H1 (cell line): ENCODE measurements at places on chromosomes 11 and 22.
A peak's percentile ranks its signal among the peaks of the same experiment; 100 is the strongest.

DNA sequence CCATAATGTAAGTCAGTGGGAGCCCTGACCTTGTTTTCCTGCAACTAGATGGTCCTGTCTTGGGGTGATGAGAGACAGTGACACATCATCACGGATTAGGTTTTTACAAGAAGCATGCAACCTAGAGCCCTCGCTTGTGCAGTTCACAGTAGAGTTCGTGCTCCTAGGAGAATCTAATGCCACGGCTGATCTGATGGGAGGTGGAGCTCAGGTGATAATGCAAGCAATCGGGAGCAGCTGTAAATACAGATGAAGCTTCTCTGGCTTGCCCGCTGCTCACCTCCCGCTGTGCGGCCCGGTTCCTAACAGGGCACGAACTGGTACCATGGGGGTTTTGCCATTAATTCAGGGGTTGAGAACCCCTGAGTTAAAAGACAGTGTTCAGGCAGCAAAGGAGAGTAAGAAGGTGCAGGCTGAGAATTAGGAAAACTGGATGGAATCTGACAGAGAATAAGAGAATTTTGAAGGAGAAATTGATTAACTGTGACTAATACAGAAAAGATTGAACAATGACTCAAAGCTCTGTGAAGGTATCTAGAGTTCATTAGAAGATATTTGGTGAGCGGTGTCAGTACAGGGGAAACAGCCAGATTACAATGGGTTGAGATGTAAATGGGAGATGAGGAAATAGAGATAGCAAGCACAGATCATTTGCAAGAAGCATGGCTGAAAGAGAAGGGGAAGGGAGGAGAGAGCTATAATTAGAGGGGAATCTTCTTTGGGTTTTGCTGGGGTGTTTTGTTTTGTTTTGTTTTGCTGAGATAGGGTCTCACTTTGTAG, 21.0 kb downstream of the WEE1 start:
- DNase-seq = peak; percentile 49

DNA sequence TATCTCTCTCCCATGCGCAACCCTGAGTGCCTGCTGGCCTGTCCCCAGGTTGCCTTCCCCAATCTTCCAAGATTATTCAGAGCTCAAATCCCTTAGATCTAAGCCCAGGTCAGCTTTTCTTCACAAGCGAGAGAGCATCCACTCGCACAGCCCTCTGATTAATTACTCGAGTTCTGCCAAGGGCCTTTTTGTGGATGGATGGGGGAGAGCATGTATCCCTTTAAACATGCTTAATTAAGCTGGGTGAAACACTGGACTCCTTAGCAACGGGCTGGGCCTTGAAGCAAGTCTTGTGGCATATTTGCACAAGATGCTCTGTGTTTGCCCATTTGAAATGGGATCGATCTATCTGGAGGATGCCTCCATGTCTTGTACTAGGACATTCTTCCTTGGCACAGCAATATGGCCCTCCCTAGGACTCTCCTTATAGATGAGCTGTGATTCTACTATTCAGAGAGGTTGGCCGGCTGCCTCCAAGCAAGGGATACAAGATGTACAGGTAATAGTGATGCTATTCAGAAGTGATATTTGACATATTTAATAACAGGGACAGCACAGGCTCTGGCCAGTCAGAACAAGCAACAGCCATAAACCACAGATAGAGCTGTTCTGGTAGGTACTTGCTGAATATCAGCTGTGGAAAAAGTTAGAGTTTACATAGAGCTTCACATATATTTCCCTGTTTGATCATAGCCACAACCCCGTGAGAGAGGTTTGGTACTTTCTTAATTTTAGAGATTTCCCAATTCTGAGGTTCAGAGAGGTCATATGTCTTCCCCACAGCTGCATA, 125.6 kb downstream of the CSNK2A3 start:
- DNase-seq = no peak

DNA sequence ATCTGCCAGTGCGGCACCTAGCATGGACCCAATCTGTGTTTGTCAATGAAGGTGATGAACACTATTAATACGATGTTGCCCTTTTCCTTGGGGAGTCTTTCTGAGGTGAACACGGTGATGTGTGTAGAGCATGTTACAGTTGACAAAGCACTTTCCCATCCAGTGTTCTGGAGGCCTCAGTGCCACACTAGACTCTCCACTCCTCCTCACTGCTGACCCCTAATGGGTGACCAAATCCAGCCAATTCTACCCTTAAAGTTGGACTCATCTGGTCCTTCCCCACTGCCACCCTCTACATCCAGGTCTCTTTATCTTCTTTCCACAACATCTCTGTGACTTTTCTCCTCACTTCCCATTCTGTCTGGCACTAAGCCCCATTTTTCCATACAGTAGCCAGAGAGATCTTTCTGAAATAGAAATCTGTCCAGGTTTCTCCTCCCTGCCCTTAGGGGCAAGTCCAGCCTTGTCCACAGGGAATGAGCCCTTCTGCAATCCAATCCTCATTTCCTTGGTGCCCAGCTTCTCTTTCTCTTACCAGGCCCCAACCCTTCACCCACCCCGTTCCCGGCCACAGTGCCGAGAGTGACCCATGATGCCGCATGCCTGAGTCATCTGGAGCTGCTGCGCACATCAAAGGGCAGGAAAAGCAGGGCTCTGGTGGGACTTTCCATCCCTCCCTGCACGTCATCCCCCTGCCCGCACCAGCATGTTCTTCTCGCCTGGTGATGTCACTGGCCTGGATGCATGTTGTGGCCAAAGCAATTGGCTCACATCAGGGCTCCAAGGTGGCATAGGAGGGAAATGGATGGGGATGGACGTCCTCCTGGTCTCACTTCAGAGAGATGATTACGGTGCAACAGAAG, 64.2 kb downstream of the RASSF10 start:
- DNase-seq = no peak

- no peak for DNase-seq
These were observed at the start of gene TMA7B for GRCh38 chr22:39959640-39960447. Gene TMA7B, plus strand, starts transcription at chr22:39960397. Its CDS starts 3,978 bp downstream, at chr22:39964375.

DNA sequence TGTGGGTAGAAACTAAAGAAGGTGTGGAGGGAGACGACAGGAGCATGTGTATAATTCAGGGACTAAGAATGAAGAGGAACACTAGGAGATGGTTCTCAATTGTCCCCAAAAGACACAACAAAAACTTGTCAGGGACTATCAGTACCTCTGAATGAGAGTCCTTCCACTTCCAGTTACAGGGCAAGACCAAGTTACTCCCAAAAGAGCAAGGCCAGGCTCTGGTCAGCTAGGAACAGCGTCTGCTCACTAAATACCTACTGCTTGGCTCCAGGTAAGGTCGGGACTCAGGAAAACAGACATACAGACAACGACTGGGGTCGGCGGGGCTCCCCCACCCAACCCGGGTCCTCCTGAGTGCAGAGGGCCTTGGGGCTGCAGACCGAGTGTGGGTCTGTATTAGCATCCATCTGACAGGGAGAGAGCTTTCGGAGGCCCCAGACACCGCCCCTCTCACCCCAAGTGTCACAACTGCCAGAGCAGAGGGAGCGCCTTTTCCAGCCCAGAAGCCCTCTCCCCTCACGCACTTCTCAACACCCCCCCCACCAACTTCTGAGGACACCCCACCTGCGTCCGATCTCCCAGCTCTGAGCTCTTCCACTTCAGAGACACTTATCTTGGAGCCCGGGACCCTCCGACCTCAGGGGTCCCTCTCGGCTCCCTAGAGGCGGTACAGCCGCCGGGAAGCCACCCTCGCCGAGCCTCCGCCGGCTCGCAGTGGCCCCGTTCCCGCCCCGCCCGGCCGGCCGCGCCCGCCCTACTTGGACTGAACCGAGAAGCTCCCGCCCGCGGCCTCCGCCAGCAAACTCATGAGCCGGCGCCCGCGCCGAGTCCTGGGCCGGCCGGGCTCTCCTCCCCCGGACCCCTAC, 522 bp downstream of the RHOG start:
- no peak for DNase-seq

DNA sequence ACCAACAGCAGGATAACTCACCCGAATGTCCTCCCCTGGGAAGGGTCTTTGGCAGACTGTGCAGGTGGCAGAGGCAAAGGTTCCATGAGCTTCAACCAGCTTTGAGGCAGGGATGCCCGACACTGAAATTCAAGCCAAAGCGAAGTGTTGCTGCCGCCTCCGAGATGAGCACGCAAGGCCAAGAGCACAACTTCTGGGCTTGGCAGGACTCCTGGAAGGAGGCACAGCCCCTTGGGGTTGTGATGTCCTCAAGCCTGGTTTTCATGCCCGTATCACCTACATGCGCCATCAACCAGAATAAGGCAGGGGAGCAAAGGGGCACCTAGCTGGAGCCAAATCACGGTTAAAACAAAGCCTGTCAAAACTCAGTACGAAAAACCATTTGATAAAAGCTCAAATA, 5.7 kb downstream of the SIRT3 start:
- DNase-seq = no peak

GRCh38 chr11:122882189-122882856, at the start of gene JHY:
Gene JHY, plus strand, starts transcription at chr11:122882759. Its CDS starts 3,091 bp downstream, at chr11:122885850.
- no peak for DNase-seq

DNA sequence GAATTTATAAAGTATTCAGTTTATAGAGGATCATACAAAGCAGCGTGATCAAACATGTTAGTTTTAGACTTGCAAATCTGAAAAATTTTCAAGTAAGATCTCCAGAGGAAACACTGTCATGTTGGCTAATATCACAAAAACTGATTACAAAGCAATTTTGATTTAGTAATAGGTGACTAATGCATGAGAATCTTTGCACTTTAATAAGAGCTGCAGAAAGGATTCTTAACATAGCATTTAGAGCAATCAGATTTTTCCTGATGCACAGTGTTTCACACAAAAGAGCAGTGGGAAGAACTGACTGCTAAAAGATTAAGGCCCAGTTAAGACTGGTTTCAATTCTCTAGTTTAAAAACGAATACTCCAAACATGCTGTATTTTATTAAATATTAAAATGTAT, 321.2 kb downstream of the GUCY1A2 start:
- DNase-seq = no peak
